A549 treated with dexamethasone at 1 μM for 4 hours (cell line): ENCODE measurements at places on chromosomes 13 and 19. TPM values are rescaled to one million over a fixed set of nuclear protein-coding genes. Genes with fewer than 3 reads are reported as not detected.

ZNF101 gene
- total RNA-seq = 4.6 to 5.6 TPM (median 5.1 TPM) in 5 replicates

C1QTNF9B gene
- not detected in 5 replicates for total RNA-seq

LIN37 gene
- 19.1 to 28.1 TPM (median 22.8 TPM) in 5 replicates for total RNA-seq

ZNF667 gene
- total RNA-seq = not detected in 5 replicates

FFAR2 gene
- total RNA-seq = 0.03 to 0.06 TPM (median 0.04 TPM) in 4 of 5 replicates, not detected in the other

SYNE4 gene
- 0.15 to 0.36 TPM (median 0.28 TPM) in 5 replicates for total RNA-seq
